RWPE1 (cell line): ENCODE measurements at places on chromosomes 5 and 9.

- DNase-seq: no peak
These were observed 79.8 kb downstream of the MAT2B start for GRCh38 chr5:163585206-163585605.

- DNase-seq: no peak
These were observed 10.8 kb upstream of the ARSI start for GRCh38 chr5:150313501-150313900.

DNA sequence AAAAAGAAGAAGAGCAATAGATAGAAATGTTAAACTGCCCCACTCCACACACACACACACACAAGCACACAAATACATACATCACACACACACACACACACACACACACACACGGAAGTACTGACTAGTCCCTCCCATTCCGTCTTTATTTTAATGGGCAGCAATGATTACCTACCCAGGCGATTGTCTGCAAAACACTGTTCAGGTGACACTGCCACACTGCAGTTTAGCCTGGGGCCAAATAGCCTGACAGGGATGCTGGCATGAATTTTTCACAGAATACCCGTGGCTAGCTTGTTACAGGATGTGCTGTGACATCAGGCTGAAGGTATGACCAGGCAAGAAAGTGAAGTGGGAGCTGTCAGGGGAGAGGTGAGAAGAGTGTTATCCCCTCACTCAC is 86.9 kb downstream of the FRMD3 start:
- no peak for DNase-seq

DNA sequence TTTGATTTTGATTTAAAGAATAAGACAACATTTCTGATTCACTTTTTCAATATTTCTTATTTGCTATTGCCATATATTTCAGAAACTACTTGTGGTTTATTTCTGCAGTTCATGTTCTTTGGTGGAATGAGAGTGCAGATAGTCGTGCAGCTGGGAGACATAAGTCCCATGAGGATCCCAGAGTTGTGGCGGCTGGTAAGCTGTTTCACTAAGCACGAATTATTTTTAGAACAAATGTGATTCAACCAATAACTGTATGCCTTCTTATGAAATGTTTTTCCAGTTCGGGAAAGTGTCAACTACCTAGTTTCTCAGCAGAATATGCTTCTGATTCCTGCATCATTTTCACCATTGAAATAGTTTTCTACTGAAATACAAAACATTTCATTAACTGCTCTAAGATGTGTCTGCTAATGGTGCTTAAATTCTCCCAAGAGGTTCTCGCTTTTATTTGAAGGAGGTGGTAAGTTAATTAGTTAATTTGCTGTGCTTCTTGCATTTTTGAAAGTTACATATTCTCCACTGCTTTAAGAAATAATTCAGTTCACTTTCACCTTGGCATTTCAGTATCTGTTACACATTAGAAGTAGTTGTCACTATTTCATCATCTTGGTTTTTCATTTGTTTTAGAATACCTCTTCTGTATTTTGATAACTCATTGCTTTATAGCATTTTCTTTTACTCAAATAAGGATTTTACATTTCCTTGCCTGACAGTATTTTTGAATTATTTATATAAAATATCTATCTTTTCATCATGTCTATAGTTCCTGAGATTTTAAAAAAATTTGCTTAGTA is 9.0 kb downstream of the NIPSNAP3B start:
- DNase-seq: no peak

GRCh38 chr5:5270958-5271785 is 131.0 kb downstream of the ADAMTS16 start:
- peak; percentile 92 for DNase-seq

DNA sequence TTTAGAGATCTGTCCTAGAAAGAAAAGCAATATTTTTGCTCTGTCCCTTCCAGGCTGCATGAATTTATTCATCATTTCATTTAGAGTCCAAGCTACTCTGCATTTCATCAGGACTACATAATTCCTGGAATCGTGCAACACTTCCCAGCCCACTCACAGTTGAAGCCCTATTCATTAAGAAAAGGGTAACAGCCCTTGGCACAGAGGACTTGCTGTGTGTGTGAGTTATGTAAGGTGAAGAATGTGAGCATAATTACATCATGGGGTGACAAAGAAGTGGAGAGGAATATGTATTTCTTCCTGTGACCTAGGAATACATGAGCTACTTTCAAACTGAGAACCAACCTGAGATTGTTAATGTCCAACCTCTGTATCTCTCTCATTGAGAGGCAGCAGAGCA is 317.4 kb downstream of the ARHGEF28 start:
- no peak for DNase-seq

- DNase-seq: no peak
These were observed 1913.7 kb upstream of the WWC1 start for GRCh38 chr5:166377756-166378155.

DNA sequence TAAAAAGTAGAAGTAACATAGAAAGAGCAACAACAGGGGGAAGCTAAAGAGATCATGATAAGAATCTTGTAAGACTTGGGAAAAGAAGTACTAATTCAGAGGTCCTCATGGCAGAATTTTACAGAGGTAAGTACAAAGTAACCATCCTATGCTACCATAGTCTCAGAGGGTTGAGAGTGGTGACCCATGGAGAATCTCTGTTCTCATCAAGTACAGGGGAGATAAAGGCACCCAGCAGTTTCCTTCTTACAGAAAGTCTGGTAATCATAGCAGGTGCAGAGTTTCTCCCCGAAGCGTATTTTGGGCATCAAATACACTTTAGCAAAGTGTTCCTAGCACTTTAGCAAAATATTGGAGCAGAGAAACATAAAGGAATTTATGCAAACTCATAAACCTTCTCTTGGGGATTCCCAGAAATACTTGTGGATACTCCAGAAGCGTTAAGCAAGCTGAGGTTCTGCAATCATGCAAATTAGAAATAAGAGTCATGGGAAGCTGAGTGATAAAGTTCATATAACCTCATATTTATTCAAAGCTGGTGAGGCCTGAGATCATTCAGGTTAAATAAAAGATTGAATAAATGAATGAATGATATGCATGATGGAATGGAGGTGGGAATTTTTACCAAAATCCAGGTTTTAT is 101.0 kb upstream of the SMC2 start:
- DNase-seq: no peak

GRCh38 chr5:115374057-115374775 is 77.8 kb upstream of the CCDC112 start:
- DNase-seq: no peak

- no peak for DNase-seq
These were observed 56.0 kb downstream of the TRPC7 start for GRCh38 chr5:136309376-136309775.

GRCh38 chr9:89400403-89401116 is 82.3 kb downstream of the SECISBP2 start:
- no peak for DNase-seq

DNA sequence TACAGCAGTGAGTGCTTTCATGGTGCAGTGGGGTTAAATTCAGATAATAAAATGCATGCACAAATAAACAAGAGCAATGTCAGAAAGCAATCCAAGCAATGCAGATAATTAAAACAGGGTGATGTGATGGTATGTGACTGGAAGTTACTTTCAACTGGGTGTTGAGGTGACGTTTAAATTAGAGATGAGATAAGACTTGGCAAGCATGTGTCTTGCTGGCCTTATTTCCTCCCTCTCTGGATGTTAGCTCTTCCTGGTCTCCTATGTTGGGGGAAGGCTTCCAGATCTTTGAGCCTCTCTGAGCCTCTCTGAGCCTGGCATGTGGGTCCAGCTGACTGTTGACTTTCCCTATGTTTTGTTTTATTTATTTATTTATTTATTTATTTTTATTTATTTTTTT is 54.4 kb downstream of the DOCK2 start:
- DNase-seq: no peak

DNA sequence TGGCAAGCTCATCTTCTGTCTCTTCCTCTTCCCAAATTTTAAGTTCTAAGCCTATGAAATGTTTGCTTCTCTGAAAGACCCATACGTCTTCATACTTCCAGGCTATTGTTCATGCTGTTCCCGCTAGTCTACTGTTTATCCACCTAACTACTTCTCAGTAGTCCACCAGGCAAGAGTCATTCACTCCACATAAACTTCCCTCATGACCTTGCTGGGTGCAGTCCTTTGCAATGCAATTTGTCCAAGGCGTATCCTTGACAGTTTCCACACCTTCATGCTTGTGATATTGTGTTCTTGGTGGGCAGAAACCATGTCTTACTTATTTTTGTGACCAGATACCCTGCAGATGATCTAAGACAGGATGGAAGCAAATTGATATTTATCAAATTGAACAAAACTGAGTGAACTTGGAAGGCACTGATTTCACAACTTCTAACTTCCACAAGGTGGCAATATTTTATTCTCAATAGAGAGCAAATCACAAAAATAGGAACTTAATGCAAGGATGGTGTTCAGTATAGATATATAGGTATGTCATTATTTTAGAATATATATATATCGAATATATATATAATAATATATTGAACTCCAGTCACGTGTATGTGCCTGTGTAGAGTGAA is 30.3 kb downstream of the TYRP1 start:
- DNase-seq: no peak

DNA sequence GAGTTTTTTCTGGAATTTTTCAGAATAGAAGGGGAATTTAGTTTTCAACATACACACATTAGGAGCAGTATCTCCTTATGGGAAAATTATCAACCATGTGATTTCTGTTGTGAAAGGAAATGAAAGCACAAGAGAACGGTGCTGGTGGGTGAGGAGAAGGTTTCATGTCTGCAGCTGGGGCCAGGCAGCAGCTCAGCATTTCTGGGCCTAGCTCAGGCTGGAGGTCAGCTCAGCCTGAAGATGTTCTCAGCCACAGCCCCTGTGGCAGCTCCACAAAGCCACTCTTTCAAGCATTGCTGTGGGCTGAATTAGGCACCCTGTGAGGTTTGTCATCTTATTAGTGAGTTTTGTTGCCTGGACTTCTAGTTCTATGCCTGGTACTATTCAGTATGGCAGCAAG is 90.3 kb downstream of the DIRAS2 start:
- DNase-seq: no peak

DNA sequence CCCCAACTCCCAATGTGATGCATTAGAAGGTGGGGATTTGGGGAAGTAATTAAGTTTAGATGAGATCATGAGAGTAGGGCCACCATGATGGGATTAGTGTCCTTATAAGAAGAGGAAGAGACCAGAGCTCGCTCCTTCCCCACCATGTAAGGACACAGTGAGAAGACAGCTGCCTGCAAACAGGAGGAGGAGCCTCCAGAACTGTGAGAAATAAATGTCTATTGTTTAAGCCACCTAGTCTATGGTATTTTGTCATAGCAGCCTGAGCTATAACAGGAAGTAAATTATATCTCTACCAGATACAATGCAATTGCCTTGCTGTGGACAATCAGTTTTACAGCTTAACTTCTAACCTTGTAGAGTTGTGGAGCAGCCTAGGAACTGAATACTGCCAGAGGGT is 58.0 kb downstream of the ANKRD33B start:
- no peak for DNase-seq

DNA sequence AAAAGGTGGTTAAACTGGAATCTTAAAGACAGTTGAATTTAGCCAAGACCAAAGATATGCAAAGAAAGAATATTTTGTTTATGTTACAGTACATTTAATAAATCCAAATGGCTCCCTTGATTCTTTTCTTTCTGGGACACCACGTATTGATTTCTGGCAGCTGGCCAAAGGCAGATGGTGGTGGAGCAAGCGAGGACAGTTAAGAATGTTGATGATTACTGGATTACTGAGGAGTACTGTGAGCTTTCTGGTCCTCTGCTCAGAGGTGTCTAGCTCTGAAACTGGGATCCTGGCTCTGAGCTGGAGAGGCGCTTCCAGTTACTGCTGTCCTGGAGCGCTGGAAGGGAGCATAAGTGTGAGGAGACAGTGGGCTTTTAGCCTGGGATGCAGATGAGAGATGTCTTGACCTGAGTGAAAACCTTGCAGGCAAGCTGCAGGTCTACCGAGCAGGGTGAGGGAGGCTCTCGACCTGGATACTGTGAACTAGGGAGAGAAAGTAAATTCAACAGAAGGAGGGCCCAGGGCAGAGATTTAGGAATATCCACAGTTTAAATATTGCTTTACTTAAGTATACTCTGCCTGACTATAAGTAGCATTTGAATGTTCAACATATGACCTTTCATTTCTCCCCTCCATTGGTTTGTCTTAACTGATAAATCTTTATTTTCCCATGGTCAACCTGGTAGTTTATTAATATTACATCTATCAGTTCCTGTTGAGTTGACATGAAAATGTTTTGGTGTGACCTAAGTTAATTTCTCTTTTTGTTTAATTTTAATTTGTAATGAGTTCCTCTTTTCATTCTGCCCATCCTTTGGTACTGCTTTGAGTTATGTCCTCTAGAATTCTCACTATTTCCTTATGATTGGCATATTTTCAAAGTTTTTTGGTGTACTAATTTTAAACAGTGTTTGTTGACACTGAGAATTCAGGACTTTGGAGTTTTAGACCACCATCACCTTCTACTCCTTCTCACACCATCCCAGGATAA is 3.7 kb downstream of the SYK start:
- DNase-seq: no peak

DNA sequence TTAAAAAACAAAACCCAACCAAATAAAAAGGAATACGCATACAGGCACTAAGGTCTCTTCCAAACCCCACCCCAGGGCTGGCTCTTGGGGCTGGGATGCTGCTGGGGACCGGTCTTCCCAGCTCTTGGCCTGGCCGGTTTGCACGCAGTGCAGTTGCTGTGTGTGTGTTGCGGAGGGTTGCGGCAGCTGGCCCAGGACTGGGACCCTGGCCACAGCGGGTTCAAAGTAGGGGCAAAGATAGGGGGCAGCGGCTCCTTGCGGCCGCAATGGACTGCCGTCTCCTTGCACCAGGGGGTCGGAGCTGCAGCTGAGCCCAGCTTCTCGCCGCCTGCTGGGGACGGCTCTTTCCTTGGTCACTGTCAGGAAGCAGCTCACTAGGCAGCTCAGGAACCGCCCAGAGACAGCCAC is 5.0 kb downstream of the DMRT3 start:
- DNase-seq: no peak

GRCh38 chr5:138699482-138699881 is 53.7 kb upstream of the CTNNA1 start:
- no peak for DNase-seq

GRCh38 chr5:7868773-7869473 is at the start of the genes FASTKD3 and MTRR:
Gene FASTKD3, minus strand, starts transcription at chr5:7869031. Its CDS starts 948 bp downstream, at chr5:7868083.
Gene MTRR, plus strand, starts transcription at chr5:7869148. Its CDS starts 1,647 bp downstream, at chr5:7870795.
- DNase-seq: peak; percentile 95
